ENCODE measurements at places on chromosomes 6 and 20.

GRCh38 chr6:124947971-124948451, 14.2 kb upstream of the RNF217 start:
- no peak for DNase-seq

DNA sequence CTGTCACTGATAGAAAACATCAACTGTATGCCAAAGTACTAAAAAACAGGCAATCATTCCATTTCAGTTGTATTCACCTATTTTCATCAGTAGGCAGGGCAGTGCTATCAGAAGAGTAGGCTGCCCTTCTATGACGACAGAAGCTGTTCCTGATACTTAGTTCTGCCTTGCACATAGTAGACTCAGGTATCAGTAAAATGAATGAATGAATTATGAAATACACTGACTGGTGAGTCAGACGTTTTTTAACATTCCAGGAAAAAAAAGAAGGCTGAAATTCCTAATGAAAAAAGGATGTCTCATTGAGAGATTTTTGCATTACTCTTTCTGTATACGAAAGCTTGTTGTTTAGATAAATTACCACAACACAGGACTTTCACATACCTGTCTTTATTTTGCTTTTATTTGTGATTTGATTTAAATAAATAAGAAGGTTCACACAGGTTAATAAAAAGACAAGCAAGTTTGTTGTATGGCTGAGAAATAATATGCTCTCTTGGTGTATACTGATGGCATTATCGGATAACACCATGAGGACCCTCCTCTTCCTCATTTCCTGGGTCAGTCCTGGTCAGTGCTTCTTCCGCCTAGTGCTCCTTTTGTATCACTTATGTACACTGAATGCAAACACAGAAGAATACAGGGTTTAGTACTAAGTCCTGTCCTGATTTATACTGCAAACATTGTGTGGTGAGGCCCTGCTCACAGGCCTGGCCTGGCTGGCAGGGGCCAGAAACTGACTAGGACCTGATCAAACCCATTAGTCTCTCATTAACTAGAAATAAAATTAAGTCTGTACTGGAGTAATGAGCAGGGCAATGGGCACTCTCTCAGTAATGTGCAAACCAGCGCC, 39.4 kb upstream of the SPDEF start:
- no peak for DNase-seq

GRCh38 chr6:27771235-27771634, 141.0 kb downstream of the OR2B2 start:
- DNase-seq = no peak

DNA sequence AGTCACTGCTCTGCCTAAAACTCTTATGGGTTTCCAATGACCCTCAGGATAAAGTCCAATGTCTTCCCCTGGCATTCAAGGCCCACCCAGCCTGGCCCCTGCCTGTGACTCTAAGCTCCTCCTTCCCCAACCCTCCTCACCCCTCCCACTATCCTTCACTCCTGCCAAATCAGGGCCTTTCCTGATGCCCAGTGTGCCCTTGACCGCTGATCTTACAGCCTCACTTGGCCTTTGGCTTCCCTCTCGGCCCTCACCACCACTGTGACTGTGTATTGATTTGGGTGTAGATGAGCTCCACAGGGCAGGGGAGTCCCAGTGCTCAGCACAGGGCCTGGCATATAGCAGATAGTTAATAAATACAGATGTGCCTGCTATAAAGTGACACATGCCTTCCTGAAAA, 115.7 kb downstream of the TOX2 start:
- DNase-seq = no peak

- no peak for DNase-seq
These were observed 9.8 kb downstream of the HLA-F start for GRCh38 chr6:29733057-29733456.

GRCh38 chr20:49845060-49845459, 32.4 kb downstream of the SLC9A8 start:
- DNase-seq = no peak

DNA sequence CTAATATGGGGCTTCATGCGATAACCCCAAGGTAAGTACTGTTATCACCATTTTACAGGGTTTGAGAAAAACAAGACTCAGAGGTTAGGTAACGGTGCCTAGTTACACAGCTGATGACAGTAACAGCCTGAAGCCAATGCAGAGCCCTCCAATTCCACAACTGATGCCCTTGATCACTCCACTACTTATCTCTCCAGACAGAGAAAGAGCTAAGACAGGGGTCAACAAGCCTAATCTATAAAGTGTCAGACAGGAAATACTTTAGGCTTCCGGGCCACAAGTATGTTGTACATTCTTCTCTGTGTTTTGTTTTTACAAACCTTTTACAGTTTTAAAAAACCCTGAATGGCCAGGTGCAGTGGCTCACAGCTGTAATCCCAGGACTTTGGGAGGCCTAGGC, 50.9 kb downstream of the MAP7 start:
- DNase-seq = no peak

GRCh38 chr6:157991067-157991432, 9.4 kb downstream of the SYNJ2 start:
- DNase-seq = no peak

DNA sequence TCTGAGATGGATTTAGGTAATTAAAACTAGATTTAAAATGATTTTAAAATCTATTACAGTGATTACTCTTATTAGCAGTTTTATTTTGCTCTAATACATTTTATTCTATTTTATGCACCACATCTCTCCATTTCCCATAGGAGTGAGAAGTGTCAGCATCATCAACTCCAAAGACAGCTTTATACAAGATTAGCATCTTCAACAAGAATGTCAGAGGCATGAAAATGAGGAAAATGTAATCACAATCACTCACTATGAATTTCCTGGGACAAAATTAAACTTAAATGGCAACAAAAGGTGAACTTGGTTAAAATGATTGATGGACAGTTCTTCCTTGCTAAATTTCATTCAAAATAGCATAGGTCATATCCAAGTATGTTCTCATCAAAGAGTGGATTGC, 19.8 kb downstream of the HDGFL1 start:
- no peak for DNase-seq

GRCh38 chr6:13290335-13290734, 38.0 kb downstream of the TBC1D7 start:
- DNase-seq = no peak

DNA sequence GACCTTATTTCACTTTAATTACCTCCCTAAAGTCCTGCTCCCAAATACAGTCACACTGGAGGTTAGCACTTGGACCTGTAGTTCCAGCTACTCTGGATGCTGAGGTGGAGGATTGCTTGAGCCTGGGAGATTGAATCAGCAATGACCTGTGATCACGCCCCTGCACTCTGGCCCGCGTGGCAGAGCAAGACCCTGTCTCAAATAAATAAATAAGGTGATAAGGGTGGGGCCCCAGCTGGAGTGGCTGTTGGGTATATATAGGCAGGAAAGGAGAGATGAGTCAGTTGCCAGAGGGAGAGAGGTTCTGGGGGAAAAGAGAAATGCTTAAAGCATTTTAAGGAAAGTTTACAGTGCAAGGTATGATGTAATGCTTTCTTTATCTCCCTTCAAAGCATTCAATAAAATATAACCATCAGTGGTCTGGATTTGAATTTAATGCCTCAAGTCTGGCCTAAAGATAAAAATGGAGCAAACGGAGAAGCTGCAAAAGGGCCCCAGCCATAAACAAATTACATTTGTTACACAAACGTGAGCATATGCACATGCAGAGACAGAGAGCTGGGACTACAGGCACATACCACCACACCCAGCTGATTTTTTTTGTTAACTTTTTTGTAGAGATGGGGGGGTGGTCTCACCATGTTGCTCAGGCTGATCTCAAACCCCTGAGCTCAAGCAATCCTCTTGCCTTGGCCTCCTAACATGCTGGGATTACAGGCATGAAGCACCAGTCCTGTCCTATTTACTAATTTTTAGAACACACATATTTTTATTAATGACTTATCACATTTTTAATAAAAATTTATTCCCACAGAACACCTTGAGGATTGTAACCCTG, 6.1 kb upstream of the PM20D2 start:
- no peak for DNase-seq

DNA sequence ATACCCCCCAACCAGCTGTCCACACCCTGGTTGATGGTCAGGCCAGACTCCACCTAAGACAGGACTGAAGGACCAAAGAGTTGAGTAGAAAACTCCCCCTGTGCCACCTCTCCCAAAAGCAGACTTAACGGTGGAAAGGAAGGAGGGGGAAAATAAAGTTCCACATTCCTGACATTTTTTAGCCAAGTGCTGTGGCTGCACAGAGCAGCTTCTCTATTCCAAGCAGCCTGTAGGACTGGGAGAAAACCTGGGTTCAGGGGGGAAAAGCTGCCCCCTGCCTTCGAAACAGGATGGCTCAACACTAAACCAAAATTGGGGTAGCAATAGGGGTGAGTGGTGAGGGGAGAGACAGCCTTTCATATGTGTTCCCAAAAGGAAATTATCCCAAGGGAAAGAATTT, 3.6 kb downstream of the TRAM2 start:
- no peak for DNase-seq

GRCh38 chr20:50514750-50515149, 4.6 kb downstream of the PTPN1 start:
- no peak for DNase-seq

- no peak for DNase-seq
These were observed 75.2 kb downstream of the HFE start for GRCh38 chr6:26162399-26162798.

GRCh38 chr6:139666284-139666683, 291.8 kb upstream of the CITED2 start:
- no peak for DNase-seq

DNA sequence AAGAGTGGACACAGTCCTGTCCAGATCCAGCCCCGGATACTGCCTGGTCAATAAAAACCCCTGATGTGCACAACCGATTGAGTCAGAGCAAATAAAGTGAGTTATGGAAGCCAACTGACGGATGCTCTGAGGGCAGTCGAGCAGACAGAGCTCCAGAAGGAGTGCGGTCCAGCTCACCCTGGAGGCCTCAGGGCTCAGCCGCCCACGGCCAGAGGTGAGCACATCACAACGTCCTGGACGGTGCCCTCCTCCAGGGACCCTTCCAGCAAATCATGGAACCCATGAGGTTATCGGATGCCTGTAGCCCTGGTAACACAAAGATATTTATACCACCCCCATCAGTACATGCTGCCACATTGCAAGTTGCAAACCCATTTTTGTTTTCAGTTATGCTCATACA, 44.0 kb upstream of the SMOC2 start:
- no peak for DNase-seq

GRCh38 chr6:161199850-161200249, 74.0 kb downstream of the AGPAT4 start:
- no peak for DNase-seq

DNA sequence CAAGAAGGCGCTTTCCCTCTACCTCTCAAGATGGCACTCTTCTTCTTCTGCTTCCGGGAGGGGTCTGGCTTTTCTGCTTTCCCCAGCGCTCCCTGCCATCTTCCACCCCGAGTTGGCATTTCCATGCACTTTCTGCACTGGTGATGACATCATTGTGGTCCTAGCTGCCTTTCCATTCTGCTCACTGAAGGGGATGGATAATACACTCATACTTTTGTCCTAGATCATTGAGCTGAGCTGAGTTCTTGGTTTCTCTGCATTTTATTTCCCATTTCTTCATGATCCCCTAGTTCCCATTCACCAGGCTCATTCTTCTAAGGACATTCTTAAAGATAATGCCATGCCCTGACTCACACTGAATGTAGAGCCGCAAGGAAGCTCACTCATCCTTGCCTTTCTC, 96.7 kb downstream of the EDN1 start:
- no peak for DNase-seq
